ENCODE measurements at places on chromosomes 6 and 20. TPM values are rescaled to one million over a fixed set of nuclear protein-coding genes. Genes with fewer than 3 reads are reported as not detected.
A peak's percentile ranks its signal among the peaks of the same experiment; 100 is the strongest.

Gene TRIM31
- not detected for total RNA-seq

Gene PSORS1C2
- not detected for total RNA-seq

Gene MEI4
- not detected for total RNA-seq

Gene PDYN
- total RNA-seq: not detected

Gene HLA-DMB
- 20.0 TPM for total RNA-seq

Gene ARMC12
- 1.3 TPM for total RNA-seq

Gene SLC29A1
- 25.4 TPM for total RNA-seq

Gene SLC22A2
- total RNA-seq: not detected

GRCh38 chr20:62293111-62293784, 9.5 kb upstream of the ADRM1 start:
- DNase-seq: no peak

GRCh38 chr6:2449572-2449940, 204.2 kb upstream of the GMDS start:
- no peak for DNase-seq

- peak; percentile 60 for DNase-seq
Measured at GRCh38 chr20:46752728-46753127, 43.3 kb downstream of the SLC2A10 start.

DNA sequence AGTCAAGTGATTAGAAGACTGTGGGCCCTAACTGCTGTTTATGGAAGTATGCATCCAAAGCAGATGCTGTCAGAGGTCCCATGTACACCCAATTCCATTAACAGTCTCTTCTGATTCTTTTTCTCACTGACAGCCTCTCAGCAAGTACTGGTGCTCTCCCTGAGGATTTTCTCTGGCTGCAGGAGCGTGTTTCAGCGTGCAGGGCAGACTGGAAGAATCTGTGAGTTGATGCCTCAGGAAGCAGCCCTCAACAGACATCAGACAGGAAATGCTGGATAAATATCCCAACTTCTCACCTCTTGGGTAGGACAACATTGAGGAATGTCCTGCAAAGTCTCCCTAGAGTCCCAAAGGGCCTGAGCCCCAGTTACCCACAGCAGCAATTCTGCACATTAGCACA, 40.8 kb downstream of the ANKEF1 start:
- no peak for DNase-seq

DNA sequence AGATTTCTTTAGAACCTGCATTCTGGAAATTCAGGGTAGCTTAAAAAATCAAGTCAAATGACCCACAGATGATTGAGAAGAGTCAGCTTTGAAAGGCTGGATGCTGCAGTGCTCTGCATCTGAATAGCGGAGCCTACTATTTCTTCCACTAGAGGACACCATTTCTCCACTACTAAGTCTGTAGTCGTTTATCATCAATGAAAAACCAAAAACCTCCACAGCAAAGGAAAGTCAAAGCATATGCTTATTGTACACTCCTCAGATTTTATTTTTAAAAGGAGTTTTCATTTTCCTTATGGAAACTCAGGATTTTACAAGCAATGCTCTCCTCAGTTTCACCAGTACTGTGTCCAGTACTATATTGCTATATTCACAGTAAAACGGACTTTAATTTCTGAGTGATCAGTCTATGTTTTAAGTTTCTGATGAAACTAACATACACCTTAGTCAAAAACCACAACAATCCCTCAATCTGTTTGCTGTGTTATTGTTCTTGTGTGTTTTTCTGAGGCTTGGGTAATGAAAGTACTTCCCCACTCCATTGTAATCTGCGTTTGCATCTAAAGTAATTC, 50.5 kb upstream of the ENPP5 start:
- DNase-seq: no peak

- DNase-seq: no peak
Measured at GRCh38 chr6:44203955-44204354, 12.8 kb upstream of the MYMX start.

DNA sequence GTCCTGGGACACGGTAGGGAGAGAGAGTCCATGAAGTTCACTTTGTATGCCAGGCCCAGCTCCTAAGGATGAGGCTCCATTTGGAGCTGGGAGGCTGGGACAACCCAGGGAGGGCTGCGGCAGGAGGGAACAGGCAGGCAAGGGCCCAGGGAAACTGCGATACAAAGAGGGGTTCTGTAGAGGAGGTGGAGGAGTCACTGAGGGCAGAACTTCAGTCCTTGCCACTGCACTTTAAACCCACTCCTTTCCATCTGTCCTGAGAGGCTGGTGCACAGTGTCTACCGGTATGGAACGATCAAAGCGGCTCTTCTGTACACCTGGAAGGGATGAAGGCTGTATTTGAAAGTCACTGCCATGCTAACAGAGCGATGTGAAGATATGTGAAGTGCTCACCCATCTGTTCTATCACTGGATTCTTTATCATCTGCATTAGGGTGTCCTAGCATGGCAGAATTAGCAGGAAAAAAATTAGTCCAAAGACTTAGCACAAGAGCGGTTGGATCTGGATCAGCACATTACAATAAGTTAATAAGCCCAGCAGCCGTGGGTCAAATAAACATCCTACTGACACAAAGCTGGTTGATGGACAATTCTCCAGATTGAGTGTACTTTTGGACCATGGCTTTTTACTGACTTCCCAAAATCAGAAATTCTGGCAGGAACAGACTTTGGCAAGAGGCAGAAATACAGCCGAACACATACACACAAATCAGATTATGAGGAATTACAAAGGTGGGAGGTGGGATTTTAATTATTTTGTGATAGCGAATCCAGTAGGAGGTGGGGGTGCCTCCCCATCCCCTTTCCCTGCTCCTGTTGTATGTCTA, 20.9 kb upstream of the ZFAND3 start:
- no peak for DNase-seq

- DNase-seq: no peak
Measured at GRCh38 chr6:107590378-107590777, 100.5 kb downstream of the SOBP start.

GRCh38 chr20:57940868-57941522, 231.2 kb upstream of the PMEPA1 start:
- DNase-seq: no peak

- no peak for DNase-seq
Measured at GRCh38 chr6:134245706-134246105, 72.2 kb downstream of the SGK1 start.

DNA sequence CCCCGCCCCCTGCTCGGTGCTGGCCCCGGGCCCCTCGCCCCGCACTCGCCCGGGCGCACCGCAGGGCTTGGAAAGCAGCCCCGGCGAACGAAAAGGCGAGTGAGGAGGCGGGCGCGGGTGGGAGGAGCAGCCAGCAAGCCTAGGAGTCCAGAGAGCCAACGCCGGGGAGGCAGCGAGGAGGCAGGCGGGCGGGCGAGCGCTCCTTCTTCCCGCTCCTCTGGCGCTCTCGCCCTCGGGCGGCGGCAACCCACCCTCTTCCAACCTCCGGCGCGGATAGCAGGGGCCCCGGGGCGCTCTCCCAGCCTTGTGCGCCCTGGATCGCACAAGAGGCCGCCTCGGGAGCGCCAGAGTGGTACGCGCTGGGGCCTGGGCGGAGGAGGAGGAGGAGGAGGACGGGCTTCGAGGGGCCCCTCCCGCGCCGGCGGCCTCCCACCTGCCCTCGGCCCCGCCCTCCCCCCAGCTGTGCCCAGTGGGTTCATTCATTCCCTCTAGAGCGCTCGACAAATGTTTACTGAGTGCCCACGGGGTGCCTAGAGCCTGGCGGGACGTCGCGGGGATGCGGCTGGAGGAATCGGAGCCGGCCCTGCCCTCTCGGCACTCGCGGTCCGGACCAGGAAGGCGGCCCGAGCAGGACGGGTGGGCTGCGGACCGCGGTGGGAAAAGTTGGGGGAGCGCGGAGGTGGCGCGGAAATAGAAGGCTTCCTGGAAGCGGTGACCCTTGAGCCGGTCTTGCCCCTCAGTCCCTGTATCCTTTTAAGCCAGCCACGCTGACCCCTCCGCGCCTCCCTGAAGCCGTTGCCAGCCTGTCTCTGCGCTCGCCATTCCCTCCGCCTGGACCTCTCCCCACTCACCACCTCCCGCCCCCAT, at the start of gene BMP7:
Gene BMP7 (minus strand): TSS at position 351 of the 867 bp plus-strand sequence. CDS start 519 bp downstream, outside the sequence.
- no peak for DNase-seq

DNA sequence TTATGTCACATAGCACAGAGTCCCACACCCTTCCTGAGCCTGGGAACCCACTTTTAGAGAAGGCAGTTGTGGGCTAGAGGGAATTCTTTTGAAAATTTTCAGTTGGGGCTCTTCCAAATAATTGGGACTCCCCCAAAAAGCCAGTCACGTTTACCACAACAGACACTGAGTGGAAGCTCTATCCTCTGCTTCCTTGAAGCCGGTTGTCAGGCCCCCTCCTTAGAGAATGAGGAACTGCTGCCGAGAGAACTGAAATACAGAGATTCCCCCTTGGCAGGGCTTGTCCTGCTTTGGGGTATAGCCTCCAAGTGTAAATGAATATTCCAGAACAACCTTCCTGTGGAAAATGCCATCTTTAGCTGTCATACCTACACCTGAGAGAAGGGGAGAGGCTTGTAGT, 2.7 kb upstream of the JAG1 start:
- DNase-seq: no peak

- no peak for DNase-seq
Measured at GRCh38 chr6:127939442-127940066, 38.7 kb upstream of the THEMIS start.

DNA sequence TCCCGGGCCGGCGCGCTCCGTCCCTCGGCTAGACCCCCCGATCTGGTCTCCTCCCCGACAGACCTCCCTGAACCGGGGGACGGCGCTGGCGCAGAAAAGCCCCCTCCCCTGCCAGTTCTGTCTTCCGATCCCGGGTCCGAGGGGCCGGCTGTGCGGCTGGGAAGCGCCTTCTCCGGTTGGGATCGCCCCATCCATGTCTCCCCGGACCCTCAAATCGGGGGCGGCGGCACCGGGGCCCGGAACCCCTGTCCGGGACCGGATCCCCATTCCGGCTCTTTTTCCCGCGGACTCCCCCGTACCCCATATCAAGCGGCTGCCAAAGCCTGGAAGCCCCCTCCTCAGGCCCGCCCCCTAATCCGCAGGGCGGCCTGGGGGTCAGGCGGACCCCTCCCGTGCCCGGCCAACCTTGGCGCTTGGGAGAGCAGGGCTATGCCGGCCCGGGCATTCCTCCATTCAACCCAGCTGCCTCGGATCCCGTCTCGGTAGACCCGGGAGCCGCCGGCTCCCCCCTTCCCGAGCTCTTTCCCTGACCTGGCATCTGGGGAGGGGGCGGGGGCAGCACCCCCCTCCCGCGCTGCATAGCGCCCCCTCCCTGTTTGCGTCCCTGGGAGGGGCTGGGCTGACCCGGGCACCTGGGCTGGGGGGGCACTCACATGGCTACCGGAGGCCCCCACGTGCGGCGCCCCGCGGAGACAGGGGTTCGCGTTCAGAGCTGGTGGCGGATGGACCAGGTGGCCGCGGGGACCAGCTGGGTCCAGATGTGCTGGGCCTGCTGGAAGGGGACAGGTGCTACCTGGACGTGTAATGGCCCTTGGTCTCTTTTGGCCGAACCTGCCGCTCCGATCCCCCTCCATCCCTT, 643 bp downstream of the DLGAP4 start:
- no peak for DNase-seq

DNA sequence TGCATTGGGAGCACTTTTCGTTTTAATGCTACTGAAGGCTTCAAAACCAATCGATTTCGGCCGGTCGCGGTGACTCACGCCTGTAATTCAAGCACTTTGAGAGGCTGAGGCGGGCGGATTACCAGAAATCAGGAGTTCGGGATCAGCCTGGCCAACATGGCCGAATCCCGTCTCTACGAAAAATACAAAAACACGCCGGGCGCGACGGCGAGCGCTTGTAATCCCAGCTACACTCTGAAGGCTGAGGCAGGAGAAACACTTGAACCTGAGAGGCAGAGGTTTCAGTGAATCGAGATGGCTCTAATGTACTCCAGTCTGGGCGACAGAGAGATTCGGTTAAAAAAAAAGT, 58.4 kb downstream of the TRIM38 start:
- peak; percentile 72 for DNase-seq

- no peak for DNase-seq
Measured at GRCh38 chr20:64055893-64056638, 6.6 kb upstream of the SOX18 start.

DNA sequence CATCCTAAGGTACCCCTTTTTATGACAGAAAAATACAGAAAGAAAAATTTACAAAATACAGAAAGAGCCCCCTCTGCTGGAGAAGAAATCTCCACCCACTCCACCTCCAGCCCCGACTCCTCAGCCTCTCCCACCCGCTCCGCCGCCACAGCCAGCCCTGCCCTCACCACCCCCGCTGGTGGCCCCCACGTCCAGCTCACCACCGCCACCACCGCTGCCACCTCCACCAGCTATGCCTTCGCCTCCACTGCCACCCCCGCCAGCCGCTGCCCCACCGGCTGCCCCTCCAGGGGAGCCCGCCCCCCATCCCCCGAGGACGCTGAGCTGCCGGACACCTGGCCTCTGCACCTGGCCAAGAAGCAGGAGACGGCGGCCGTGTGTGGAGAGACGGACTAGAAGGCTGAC, 17.7 kb downstream of the WFDC2 start:
- no peak for DNase-seq

DNA sequence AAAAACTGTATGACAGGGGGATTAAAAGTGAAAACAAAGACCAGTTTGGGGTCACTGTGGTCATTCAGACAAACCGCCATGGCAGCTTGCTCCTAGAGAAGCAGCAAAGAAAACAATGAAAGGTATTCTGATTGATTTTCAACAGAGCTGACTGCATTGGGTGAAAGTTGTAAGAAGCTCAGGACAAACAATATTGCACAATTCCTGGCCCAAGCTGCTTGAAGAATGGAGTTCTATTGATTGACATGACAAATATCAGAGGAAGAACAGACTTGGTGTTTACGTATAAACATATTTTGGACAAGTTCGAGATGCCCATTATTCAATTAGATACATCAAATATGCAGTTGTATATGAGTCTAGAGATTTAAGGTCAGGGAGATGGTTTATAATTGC, 62.0 kb downstream of the TRIM38 start:
- DNase-seq: no peak

GRCh38 chr6:163351013-163351412, 63.5 kb upstream of the QKI start:
- no peak for DNase-seq

GRCh38 chr6:166419286-166419685, 36.5 kb upstream of the MPC1 start:
- DNase-seq: peak; percentile 81

- DNase-seq: no peak
Measured at GRCh38 chr20:3390759-3391425, 16.6 kb downstream of the DNAAF9 start.

- no peak for DNase-seq
Measured at GRCh38 chr6:144546807-144547206, 261.7 kb downstream of the UTRN start.

GRCh38 chr6:49713346-49713745, at the start of gene CRISP2:
Gene CRISP2 (minus strand): TSS chr6:49713543. CDS start chr6:49709196, 4,347 bp downstream.
- no peak for DNase-seq

Measured in activated CD4-positive, alpha-beta memory T cell treated with anti-CD3 and anti-CD28 coated beads, Interleukin-2, amount 10 ng/mL, durations not matched to agents 7 days and 5 days (primary cell).